ENCODE measurements at places on chromosomes 3 and 15.

- no peak for DNase-seq
Observed at GRCh38 chr3:40086890-40087883, 222.3 kb upstream of the EIF1B start.

GRCh38 chr3:51968883-51969678, 1.8 kb upstream of the PCBP4 start:
- no peak for DNase-seq

DNA sequence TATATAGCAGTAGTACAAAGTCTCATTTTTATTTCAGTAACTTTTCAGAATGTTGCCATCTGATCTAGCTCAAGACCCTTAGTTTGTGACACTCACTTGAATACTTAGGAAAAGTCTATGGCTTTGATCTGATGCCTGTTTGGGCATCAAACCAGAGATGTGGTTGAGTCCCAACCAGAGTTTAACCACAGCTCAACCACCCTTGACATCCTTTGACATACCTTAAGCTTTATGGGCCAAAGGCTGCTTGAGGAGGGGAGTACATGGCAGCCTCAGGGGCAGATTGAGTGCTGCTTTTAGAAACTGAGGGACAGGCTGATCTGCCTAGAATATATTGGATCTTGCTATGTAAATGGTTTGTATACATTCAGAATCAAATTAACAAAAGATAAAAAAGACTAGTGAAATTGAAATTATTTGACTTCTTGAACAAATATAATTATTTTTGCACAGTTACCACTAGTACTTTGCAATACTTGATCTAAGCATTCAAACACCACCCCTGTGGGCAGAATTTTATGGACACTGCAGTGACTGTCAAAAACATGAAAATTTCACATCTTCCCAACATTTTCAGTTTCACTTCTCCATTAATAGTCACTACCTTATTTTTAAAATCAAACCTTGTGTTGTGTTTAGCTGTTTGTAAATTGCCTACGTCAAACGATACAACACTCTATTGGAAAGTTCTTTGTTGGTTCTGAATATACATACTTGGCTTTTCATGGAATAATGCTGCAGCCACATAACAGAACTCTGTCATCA, 199.8 kb downstream of the UBE2E2 start:
- no peak for DNase-seq

- DNase-seq = no peak
Observed at GRCh38 chr3:37994639-37994972, 4.0 kb downstream of the VILL start.

DNA sequence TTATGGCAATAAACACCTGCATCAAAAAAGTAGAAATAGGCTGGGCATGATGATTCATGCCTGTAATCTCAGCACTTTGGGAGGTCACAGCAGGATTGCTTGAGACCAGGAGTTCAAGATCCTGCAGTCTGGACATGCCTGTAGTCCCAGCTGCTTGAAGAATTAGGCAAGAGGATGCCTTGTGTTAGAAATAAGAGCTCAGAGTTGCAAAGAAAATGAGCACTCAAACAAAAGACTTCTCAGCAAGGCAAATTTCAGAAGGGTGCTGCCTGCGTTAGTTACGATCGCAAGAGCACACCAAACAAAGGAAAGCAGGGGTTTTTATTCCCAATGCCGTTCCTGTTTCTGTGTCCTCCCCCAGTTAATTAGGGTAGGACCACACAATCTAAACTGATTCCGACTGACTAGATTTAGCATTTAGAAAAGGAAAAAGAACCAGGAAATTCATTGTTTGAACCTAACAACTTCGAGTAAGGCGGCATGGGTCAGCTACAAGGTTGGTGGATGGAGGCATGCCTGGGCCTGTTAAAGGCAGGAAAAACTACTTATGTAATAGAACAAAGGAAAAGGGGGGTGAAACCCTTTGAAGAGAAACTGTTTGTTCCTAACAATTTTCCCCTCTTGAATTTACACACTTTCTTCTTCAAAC, 55.5 kb downstream of the DLG1 start:
- no peak for DNase-seq

All from stimulated activated naive CD4-positive, alpha-beta T cell treated with Interleukin-2 at 50 U/mL for 16 hours (primary cell).